ENCODE measurements at places on chromosomes 3 and 15. TPM values are rescaled to one million over a fixed set of nuclear protein-coding genes. Genes with fewer than 3 reads are reported as not detected.

DNA sequence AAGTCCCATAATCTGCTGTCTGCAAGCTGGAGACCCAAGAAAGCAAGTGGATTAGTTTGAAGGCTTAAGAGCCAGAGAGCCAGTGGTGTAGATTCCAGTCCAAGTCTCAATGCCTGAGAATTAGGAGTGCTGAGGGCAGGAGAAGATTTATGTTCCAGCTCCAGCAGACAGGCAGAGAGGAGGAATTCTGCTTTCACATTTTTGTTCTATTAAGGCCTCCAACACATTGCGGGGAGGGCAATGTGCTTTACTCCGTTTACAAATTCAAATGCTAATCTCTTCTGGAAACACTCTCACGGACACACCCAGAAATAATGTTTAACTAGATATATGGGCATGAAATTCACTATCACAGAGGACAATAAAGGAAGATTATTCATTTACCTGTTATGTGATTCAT lies 54.0 kb downstream of the DPH6 start:
- no peak for DNase-seq

DNA sequence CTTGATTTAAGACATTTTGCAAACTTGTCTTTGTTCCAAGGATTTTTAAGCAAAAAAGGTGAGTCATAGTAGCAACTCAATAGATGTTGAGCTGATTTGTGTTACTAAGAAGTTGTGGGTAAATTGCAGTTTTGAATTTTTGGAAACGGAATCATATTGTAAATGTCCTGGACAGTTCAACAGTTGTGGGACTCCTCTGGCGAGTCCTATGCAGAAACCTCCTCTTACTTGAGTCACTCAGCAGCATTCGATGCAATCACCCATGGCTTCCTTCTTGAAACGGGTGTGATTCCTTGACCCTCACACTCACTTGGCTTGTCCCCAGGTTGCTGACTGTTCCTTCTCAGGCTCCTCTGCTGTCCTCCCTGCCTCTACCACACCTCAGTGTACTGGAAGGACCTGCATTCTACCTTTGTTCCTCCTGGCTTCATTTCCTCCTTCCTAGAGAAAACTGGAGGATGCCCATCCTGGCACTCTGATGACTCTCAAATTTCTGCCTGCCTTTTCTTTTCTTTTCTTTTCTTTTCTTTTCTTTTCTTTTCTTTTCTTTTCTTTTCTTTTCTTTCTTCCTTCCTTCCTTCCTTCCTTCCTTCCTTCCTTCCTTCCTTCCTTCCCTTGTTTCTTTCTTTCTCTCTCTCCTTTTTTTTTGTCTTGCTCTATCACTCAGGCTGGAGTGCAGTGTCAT lies 52.8 kb upstream of the DGKG start:
- DNase-seq, result no peak

GRCh38 chr15:48222627-48223026 lies 16.5 kb downstream of the SLC12A1 start:
- no peak for DNase-seq

- no peak for DNase-seq
These were observed 215.9 kb upstream of the CTDSPL start for GRCh38 chr3:37645517-37646380.

- no peak for DNase-seq
These were observed 217.0 kb downstream of the NLGN1 start for GRCh38 chr3:173614522-173614921.

DNA sequence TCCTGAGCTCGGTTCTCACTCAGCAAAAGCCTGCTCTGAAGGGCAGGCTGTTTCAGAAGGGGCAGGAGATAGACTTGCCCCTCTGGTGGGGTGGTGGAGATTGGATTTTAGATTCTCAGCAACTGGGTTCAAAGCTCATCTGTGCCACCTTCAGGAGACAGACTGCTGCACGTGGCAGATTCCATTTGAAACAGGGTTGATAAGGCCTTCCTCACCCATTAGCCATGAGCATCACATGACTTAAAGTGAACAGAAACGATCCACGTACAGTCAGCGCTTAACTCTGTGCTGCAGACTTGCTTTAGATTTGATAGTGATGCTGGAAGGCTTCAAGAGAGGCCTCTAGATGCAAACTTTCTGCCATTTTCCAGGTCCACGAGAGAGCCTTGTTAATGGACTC lies 35.0 kb upstream of the MGLL start:
- DNase-seq, result no peak

The UBE2E1 gene
- total RNA-seq, result 114 TPM

GRCh38 chr3:155138677-155139076 lies 58.6 kb downstream of the MME start:
- DNase-seq, result no peak

GRCh38 chr3:27590437-27591298 lies 106.5 kb upstream of the SLC4A7 start:
- peak; percentile 95 for DNase-seq

The PRR20G gene
- total RNA-seq, result not detected

DNA sequence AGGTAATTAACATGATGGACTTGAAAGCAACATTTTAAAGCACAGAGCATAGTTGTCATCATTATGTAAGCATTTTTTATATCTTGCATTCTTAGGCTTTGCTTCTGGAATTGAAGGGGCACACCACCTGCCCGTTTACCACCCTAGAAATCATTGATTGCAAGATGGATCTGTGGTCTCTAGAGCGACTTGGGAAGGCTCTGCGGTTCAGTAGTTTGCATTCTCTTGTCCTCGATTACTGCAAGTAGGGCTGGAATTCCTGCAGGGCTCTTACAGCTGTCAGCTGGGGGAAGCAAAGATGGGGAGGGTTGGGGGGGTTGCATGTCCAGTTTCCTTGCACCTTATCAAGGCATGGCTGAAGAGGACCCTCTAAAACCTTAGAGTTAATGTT lies 56.7 kb upstream of the RNF7 start:
- no peak for DNase-seq

DNA sequence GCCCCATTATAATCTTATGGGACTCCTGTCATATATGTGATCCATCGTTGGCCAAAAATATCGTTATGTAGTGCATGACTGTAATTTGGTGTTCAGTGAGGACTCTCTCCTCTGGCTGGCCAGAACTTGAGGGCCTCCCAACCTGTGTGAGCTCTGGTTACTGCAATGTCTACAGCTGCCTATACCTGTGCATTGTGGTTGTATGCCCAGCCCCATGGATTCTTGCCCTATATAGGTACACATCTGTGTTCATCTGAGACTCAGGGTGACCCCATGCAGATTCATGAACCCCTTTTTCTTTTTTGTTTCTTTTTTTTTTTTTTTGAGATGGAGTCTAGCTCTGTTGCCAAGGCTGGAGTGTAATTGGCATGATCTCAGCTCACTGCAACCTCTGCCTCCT lies 32.6 kb upstream of the KLF13 start:
- DNase-seq, result no peak

The OGG1 gene
- 24.1 TPM for total RNA-seq

GRCh38 chr3:113268311-113268710 lies 57.0 kb downstream of the BOC start:
- DNase-seq, result no peak

- DNase-seq, result peak; percentile 25
These were observed 53.0 kb upstream of the GSK3B start for GRCh38 chr3:120147072-120147871.

The AGBL1 gene
- not detected for total RNA-seq

DNA sequence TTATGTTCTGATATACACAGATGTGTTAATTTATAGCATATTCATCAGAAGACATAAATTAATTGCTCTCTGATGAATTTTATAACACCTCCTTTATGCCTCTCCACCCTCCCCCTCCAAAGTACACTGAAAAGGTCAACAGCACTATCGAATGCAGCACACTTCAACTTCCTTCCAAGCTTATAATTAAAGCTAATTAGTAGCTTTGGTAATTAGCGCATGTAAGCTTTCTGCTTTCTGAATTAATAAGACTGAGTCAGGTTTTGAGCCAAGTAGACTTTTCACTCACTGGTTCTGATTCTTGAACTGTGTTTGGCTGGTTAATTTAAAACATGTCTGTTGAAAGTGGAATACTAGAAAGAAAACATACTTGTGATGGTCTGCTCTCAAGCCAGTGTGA lies 760.8 kb upstream of the CFAP20DC start:
- DNase-seq, result no peak

The NAALADL2 gene
- total RNA-seq, result 4.0 TPM

- DNase-seq, result no peak
These were observed 77.9 kb downstream of the THBS1 start for GRCh38 chr15:39658740-39659139.

The TTC23 gene
- 18.6 TPM for total RNA-seq

The DTX3L gene
- 20.5 TPM for total RNA-seq

The FETUB gene
- total RNA-seq, result not detected

GRCh38 chr3:124516333-124516732 lies 213.9 kb upstream of the UMPS start:
- no peak for DNase-seq

DNA sequence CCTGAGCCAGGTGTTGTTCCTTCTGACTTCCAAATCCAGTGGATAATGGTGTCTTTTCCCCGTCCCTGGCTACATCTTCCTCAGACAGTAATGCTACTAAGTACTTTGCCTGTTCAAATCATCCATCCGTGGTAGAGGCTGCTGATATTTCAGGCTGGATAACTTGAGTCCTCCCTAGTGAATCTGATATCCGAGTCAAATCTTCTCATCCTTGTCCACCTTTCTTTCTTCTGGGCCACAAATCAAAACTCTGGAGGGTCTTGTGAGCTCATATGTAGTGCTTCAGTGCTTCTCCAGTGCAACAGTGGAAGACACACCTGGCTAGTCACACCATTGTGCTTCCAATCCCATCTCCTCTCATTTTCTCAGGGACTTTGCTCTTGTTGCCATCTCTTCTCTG lies 11.2 kb downstream of the SH3GL3 start:
- DNase-seq, result no peak

DNA sequence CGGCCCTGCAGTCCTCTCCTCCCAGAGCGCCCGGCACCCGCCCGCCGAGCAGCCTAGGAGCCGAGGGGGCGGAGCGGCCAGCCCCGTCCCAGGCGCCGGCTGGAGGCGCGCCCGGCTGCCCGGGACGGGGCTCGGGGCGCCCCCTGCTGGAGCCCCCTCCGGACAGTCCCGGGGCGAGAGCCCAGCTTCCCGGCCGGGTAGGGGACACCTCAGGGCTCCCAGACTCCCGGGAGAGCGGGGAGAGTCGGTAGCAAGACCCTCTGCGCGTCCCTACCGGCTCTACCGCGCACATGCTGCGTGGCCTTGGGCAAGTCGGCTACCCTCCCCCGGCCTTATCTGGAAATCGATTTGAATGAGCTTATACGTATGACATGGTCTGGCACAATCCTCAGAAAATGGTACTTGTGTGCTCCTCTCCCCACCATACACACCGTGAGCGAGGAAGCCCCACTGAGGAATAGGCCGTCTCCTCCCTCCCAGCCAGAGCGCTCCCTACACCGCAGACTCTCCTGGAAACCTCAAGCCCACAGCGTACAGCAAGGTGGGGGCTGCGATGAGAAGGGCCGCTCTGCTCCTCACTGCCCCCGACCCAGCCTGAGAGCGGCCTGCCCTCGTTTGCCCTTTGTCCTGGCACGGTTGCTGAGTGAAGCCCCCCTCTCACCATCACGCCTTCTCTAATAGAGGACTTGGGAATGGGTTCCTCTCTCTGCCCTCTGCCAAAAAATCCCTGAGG lies at the start of gene DAPK2:
TSS of gene DAPK2 (minus strand) at position 65 of the 733 bp plus-strand sequence. CDS start 6,224 bp downstream, outside the sequence.
- peak; percentile 57 for DNase-seq

The TBL1XR1 gene
- total RNA-seq, result 152 TPM

The PLA2G4B gene
- 4.0 TPM for total RNA-seq

Data from endothelial cell of umbilical vein (primary cell).